ENCODE measurements at places on chromosomes 16 and 17. TPM values are rescaled to one million over a fixed set of nuclear protein-coding genes. Genes with fewer than 3 reads are reported as not detected.

The AIPL1 gene
- not detected for total RNA-seq

The ARHGAP44 gene
- total RNA-seq: 3.0 TPM

DNA sequence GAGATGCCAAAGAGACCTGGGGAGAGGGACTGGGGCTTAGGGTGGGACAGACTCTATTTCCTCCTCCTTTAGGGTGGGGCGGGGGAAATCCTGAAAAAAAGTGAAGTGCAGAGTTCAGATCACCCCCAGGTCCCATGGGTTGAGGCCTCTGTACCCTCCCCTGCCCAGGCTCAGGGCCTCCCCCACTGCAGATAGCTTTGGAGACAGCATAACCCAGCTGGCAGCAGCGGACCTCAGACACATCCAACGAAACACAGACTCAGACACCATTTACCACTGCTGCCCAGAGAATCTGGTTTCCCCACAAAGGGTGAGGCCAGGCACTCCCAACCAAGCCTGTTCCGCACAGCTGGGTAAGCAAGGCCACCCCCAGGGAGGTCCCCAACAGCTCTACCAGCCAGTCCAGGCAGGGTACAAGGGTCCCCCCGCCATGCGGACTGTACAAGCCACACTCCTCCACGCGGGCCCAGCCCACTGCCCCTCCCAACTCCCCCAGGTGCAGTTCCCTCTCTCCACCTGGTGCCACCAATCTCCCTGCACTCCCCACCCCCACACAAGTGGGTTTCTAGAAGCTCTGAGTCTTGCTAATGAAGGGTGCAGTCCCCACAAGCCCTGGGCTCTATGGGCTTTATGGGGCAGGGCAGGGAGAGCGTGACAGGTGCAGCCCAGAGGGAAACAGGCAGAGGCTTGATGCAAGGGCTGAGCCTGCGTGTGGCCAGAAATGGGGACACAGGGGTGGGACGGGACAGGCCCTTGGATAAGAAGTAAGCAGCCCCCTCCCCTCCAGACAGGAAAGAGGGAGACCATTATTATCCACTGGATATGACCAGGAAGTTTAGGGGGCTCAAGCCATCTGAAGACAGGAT, 8.9 kb downstream of the RHBDF2 start:
- peaks cover 38% of the 10 kb centered on the region for H3K4me1 ChIP-seq
- peak; percentile 16 for DNase-seq

- peaks cover 7% of the 10 kb centered on the region for H3K4me1 ChIP-seq
- H3K36me3 ChIP-seq: no peaks in the 10 kb centered on the region
- H3K27ac ChIP-seq: no peak overlapping the region
- H3K4me3 ChIP-seq: no peak overlapping the region
- peaks cover 2% of the 10 kb centered on the region for H3K27me3 ChIP-seq
Measured at GRCh38 chr16:66212428-66212827, 154.1 kb upstream of the CDH5 start.

DNA sequence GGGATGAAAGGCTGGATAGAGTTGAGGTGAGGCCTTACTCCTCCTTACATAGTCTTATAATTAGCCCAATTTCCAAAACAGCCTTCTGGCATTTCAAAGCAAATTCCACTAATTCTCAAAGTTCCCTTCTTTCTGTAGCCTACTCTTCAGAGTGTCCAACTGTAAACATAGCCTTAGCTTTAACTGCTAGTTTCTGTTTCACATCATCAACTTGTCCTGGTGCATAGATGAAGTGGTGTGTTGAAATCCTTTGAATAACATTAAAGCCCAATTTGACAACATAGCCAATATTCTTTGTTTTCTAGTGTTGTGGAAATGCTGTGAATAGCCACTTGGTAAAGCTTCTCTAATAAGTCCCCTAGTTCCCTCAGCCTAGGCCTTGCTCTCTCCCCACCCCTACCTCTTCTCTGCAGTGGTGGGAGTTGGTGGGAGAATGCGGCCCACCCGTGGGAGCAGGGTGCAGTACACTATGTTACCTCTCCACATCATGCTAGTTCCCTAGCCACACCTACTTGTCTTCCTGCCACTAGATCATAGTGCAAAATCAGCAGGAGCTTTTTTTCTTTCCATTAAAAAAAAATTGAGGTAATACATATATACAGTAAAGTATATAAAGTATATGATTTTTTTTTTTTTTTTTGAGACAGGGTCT, 127.0 kb upstream of the HAS3 start:
- DNase-seq: no peak
- no peaks in the 10 kb centered on the region for H3K4me1 ChIP-seq
- H3K27me3 ChIP-seq: no peaks in the 10 kb centered on the region
- H3K36me3 ChIP-seq: peaks cover 14% of the 10 kb centered on the region
- H3K27ac ChIP-seq: no peak overlapping the region
